Stimulated activated CD8-positive, alpha-beta memory T cell treated with anti-CD3 and anti-CD28 coated beads, Interleukin-4, amount 100 ng/mL, for 24 hours (primary cell): ENCODE measurements at places on chromosomes 1 and 21.

DNA sequence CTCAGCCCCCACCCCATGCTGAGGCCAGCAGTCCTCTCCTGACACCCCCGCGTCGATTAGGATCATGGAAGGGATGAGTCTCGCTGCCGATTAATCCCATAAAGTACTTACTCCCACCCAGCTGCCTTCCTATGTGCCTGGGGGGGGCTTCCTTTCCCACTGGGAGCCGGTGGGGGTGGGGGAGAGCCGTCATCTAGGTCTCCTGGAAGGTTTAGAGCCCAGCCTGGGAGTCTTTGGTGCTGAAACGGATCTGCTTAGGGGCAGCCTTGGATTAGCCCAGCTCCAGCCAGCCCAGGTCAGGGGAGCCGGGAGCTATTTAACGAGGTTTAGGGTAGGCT lies 9.8 kb downstream of the SAMD11 start:
- DNase-seq, result no peak

DNA sequence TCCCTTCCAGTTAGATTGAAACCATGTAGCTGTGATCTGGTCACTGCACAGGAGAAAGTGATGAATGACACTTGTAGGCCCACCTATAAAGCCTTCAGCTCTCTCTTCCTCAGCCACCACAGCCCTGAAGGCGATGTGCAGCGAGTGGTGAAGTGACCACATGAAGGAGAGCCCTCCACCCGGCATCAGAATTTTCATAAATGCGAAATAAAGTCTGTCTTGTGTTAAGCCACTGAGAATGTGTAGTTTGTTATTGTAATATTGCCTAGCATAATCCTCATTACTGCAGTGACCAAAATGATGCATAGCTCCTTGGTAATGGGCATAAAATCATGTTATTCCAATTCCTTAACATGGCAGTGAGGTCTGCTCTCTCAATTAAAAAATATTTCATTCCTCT lies 122.1 kb upstream of the LYPLAL1 start:
- DNase-seq, result no peak

DNA sequence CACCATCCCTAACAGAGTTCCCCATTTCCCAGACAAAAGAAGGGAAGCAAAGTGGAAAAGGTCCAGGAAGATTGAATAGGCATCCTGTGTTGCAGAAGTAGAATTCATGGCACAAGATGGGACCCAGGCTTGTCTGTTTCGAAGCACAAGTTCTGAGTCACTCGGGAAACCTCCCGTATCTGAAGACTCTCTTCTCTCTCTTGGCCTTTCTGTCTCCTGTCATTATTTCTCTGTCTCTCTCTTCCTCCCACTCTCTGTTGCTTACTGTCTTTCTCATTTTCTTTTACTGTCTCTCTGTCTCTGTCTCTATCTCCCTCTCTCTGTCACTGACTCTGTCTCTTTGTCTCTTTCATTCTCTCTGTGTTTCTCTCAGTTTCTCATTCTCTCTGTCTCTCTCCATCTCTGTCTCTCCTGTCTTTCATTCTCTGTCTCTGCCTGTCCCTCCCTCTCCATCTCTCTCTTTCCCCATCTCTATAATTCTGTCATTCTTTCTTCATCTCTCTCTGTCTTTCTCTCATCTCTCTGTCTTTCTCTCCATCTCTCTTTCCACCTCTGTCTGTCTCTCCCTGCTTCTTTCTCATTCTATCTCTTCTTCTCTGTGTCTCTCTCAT lies 23.7 kb downstream of the RNF187 start:
- no peak for DNase-seq

DNA sequence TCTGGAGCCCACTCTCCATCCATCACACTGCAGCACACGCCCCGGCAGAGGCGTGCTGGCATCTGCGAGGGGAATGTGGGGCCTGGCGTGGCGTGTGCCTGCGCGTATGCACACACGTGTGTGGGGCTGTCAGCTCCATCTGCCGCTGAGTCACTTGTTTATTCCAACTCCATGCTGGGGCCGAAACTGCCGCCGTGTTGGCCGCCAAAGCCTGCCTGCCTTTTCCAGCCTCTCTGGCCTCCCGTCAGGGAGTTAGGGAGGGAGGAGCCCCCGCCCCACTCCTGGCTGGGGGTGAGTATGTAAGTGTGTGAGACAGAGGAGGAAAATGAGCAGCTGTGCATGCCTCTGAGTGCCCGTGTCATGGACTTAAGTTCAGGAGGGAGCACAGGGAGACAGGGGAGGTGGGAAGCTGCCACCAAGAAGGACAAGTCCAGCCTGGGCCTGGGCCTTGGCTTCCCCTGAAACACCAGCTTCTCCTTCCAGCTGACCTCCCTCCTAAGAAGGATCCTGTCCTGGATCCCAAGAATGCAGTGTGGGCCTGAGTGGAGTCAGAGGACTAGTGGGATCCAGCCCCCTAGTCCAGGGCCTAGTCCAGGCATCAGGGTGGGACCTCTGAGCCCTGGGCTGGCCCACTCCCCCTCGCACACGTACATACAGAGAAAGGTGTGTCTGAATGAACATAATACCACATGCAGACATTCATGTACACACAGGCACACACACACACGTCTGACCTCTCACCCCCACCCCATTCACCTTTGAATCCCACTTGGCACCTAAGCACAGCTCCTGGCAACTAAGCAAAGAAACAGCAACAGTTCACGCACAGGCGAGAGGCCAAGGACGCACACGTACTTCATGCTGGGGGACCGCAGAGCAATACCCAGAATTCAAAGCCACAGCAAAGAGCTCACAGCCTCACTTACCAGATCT lies 24.7 kb downstream of the MEF2D start:
- no peak for DNase-seq

DNA sequence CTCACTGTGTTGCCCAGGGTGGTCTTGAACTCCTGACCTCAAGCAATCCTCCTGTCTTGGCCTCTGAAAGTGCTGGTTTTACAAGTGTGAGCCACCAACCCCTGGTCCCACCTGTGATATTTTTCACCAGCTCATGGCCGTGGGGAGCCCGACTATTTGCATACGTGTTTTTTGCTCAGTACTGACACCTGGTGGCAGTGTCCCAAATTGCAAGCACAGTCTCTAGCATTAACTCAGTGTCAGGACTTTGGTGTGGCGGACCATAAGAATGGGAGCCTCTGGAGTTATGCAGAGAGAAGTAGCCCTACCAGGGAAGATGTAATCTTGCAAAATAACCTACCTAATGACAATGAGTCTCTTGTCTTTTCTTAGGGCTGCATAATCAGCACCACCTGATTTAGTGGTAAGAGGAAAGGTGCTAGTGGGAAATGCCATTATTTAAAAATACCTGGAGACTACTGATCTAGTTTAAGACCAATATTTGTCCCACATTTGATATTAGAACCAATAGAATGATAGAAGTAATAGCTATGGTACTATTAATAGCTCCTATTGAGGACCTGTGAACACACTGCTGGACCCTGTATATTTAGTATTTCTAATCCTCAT lies 305.4 kb downstream of the DISC1 start:
- DNase-seq, result peak; percentile 37

DNA sequence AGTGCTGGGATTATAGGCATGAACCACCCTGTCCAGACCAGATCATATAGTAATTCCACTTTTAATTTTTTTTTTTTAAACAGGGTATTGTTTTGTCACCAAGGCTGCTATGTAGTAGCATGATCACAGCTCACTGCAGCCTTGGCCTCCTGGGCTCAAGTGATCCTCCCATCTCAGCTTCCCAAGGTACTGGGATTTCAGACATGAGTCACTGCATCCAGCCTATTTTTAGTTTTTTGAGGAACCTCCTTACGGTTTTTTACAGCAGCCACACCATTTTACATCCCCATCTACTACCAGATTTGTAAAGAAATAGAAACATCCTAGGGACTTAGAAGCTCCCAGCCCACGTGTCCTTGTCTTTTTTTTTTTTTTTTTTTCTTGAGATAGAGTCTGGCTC lies 24.0 kb downstream of the L1TD1 start:
- DNase-seq, result no peak

- DNase-seq, result no peak
These were observed 201.1 kb upstream of the CHRM3 start for GRCh38 chr1:239185245-239185619.

GRCh38 chr21:41681348-41681801 lies 85.5 kb downstream of the RIPK4 start:
- no peak for DNase-seq

DNA sequence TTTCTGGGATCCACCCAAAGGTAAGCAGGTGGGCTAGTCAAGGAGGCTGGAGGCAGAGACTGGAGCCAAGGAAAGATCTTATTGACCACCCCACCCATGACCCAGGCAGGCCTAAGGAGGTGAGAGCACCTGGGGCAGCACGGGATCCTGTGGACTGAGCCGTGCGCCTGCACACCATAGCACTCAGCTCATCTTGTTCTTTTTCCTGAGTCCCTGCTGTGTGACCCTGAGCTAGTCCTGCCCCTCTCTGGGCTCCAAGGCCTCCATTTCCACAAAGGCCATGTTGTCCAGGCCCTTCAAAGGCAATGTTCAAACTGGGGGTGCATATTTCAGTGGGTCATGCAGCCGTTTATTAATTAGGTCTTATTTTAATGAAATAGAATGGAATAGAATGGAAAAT lies 7.2 kb downstream of the FAM131C start:
- no peak for DNase-seq

GRCh38 chr1:41876576-41877445 lies 41.9 kb downstream of the HIVEP3 start:
- DNase-seq, result no peak

DNA sequence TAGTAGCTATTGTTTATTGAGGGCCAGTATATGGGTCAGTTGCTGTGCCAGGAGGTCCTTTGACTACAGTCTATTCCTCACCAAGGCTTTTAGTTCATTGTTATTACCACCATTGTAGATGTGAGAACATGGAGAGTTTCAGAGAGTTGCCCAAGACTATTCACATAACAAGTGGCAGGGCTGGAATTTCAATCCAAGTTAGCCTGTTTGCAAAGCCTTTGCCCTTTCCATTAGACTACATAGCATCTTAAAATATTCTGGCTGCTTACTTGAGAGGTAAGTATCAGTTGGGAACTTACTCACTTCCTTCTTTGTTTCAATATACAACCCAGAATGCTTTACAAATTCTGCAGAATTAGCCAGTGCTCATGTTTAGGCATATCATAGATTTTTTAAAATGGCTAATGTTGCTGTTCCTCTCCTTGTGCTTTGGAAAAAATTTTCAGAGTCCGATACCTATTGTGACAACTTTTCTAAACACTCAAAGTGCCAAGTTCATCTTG lies 141.2 kb downstream of the FGGY start:
- no peak for DNase-seq

DNA sequence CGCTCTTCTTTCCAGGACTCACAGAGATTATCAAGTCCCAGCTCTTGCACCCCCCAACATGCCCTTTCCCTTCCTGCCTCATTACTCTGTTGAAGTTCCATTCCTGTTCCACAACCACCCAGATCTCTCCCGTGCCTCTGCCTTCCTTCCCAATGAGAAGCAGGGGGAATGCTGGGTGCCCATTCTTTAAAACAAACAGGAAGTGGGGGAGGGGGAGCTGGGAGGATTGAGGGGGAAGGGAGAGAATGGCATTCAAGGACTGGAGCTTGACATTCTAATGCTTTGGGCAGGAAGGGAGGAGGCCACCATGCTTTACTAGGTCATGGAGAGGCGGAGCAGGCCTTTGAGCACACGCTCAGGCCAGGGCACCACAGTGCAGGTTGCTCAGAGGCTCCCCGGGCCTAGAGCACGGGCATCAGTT lies 150.3 kb upstream of the IRF2BP2 start:
- no peak for DNase-seq

GRCh38 chr1:206915030-206915735 lies 6.6 kb downstream of the FCMR start:
- no peak for DNase-seq

DNA sequence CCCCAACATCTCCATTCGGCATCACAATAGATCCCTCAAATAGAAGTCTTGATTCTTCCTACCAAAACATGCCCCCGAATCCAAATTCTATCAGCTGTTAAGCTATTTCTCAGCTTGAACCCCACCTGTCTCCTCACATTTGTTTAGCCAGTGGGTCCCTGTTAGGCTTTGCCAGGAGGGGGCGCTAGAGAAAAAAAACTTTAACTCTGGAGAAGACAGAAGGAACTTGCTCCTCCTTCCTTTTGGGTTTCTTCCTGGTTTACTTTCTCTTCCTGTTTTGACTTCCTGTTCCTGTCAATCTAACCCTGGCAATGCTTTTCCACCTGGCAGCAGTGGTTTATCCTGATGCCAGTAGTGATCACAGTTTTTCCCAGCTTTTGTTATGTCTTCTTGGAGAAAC lies 95.6 kb upstream of the KCNK1 start:
- DNase-seq, result no peak

DNA sequence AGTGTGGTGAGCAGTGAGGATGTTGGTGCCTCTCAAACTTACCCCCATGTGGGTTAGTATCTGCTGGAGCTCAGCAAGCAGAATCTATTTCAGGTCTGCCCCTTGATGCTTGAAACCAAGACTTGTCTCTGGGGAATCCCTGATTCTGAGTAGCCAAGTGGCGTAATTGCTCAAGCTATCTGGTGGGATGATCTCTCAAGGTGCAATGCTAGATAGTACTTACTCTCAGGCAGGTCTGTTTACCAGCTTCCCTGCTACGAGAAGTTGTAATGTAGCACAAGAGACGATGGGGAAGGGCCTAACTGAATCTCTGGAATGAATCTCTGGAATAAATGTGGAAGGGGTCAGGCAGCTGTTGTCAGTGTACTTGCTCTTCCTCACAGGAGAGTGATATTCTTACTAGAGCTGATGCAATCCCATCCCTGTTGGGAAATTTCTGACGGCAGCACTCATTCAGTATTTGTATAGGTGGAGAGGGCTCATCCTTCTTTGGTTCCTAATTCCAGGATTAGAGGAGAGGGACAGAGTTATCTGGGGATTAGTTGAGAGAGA lies 65.4 kb downstream of the MACF1 start:
- no peak for DNase-seq

DNA sequence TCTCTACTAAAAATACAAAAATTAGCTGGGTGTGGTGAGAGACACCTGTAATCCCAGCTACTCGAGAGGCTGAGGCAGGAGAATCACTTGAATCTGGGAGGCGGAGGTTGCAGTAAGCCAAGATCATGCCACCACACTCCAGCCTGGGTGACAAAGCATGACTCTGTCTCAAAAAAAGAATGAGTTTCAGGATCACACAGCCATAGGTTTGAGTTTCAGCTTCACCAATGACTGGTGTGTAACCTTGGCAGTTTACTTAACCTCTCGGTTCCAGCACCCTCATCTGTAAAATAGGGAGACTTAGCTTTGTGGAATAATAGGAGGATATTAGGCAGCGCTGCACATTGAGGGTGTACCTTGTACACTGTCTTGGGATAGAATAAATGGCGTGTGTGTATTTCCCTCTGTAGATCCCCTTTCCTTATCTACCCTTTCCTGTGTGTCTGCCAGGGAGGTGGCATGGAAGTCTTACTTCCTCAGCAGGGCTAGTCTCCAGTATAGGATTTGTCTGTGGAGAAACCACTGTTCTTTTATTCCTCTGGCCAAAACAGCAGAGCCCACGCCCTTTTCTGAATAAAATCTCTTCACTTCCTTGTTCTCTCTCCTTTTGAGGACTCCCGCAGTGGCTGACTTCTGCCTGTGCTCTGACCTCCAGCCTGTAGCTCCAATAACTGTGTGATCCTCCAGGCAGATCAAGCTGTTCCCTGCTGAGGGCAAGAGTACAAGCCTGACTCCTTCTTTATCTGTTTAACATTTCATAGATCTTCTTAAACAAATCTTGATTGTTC lies 90.4 kb downstream of the HHAT start:
- DNase-seq, result no peak
